ENCODE measurements at places on chromosomes 2 and 18.

DNA sequence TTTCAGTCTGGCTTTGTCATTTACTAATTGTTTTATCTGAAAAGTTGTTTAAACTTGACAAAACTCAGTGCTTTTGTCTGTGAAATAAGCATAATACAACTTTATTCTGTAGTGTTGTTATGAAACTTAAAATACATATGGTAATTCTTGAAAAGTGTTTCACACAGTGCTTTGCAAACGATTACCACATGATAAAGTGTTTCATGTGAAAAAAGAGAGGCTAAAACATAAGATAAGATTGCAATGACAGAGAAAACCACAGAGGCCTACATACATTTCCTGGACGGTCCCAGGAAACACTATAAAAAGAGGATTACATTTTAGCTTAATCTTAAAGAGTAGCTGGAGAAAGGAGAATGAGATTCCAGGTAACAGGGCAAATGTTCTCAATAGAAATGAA, 1934.6 kb upstream of the LRRTM1 start:
- no peak for DNase-seq

GRCh38 chr2:142650601-142651000, 226.9 kb upstream of the KYNU start:
- no peak for DNase-seq

DNA sequence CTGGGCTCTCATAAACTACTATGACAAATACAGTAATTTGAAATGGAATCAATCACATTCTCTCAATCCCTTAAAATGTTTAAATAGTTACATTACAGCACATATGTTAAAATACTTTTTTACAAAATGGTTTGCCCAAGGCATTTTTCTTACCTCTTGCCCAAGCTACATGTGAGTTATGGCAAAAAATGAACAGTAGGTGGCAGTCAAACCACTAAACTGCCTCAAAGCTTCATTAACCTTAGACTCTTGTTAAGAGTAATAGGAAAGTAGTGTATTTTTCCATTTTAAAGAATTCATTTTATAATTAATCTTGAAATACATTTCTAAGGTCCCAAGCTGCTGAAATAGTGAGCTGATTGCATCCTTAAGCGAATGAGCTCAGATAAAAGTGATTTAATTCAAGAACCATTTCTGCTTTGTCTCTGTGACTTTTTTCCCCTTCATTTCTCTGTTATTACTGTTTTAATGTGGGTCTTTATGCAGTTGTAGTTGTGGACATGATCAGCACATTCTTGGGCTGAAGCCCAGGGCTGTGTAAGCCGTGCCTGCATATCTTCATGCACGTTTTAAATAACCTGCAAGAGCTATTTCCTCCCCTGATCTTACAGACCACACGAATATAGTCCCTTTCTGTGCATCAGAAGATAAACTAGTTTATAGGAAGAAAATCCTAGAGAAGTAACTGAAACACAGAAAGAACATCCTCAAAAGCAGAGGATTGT, 311.8 kb downstream of the LNPK start:
- no peak for DNase-seq

GRCh38 chr2:70532244-70532935, 21.2 kb downstream of the TGFA start:
- DNase-seq, result no peak

DNA sequence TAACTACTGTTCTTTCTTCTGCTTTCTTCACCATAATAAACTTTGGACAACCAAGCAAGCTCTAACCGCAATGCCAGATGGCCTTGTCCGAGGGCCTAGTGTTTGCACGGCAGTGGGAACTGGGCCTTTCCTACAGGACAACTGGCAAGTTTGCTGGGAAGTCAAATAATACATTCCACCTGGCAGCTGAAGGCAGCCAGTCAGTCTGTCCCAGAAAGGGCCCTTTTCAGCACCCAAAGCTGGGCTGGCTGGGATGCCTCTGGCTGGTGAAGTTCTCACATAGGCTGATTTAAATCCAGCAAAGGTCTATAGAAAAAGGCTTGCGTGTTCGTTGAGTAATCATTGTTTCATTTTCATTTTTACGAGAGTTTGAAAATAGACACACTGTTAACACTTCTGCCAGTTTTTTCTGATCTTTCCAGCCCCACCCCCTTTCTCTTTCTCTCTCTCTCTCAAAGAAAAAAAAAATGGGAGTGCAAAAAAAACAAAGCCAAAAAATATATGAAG, 110.0 kb upstream of the EPAS1 start:
- DNase-seq, result no peak

DNA sequence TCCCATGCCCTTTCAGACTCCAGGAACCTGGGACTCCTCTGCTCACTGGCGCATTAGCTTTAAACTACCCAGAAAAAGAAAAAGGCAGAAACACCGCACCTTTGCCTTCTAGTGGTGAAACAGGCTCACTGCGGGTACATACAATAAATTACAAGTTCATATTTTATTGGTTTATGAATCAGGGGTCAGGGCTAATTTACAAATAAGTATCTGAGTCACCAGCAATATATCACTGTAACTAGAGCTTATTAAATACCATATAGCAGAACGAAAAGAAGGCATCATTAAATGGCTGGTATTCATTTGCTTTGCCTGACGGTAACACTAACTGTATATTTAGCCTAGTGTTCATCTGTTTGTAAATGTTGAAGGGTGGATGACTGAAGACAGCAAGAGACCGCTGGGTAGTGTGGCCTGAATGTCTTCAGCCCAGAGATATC, 26.9 kb upstream of the DTNB start:
- DNase-seq, result no peak

DNA sequence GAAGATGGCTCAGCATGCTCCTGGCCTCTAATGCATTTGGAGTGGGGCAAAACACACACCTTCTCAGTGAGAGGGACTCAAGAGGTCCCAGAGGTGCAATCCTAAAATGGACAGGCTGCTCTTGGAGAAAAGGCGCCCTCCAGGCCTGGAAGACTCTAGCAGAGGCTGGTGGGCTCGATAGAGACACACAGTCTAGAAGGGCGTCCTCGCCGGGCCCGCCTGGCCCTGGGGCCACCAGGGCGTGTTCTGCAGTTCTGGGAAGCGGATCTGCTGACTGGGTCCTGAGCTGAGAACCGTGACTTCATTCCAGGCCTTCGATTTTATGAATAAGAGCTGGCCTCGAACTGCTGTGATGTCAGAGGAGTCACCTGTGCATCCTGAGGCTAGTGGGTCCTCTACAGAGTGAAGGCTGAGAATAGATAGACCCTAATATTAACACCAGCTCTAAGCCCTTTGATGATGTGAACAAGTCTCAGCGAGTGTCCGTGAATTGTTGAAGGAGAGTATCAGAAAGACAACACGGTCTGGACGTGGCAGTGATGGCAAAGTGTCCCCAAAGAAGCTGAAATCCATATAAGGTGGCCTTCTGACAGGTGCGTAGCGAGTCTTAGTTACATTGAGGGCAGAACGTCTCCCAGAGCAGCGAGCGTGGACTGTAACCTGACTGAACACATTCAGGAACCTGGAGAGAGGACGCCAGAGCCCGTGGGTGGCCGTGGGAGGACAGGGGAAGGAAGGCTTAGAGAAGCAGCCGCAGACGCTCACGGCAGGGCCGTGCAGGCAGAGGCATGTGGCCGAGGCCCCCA, 136.9 kb downstream of the PTGR3 start:
- DNase-seq, result no peak

- DNase-seq, result no peak
Observed at GRCh38 chr2:2901384-2902345, 476.0 kb downstream of the EIPR1 start.

GRCh38 chr2:31469648-31470047, 55.1 kb upstream of the XDH start:
- DNase-seq, result no peak

DNA sequence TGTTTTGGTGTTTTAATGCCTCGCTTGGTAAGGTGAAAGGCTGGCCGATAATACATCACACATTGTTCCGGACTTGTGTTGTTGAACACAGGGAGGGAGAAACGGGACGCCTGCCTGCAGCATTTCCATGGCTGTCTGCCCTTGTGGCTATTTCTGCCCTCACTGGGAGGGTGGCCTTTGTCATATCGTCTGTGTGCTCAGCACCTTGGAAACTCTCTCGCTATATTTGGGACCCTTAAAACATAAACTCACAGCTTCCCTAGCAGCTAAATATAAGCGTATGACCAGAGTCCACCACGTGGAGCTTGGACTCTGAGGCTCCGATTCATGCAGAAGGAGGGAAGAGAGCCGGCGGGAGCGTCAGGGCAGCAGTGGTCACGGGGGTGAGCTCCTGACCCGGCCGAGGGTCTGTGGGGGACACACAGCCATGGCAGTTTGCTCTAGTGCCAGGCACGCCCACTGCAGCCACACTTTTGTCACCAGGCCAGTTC, 111.7 kb downstream of the SH3BP4 start:
- no peak for DNase-seq

GRCh38 chr2:197599285-197599965, 76.0 kb downstream of the RFTN2 start:
- no peak for DNase-seq

- no peak for DNase-seq
Observed at GRCh38 chr2:15334644-15335326, 226.3 kb downstream of the NBAS start.

- no peak for DNase-seq
Observed at GRCh38 chr2:135471106-135471505, 59.9 kb downstream of the ZRANB3 start.

DNA sequence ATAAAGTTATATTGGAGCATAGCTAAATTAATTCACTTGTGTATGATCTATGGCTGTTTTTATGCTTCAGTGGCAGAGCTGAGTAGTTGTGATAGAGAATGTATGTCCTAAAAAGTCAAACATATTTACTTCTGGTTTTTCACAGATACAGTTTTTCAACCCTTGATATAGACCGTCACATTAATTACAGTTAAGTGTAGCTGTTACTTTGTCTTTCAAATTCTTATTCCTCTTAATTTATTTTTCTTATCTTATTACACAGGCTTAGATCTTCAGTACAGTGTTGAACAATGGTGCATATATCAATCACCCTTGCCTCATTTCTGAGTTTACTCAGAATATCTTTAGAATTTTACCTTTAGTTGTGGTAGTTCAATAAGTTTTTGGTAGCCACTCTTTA, 12.2 kb upstream of the CYRIA start:
- DNase-seq, result no peak

- DNase-seq, result no peak
Observed at GRCh38 chr2:64889803-64890202, 99.4 kb upstream of the SLC1A4 start.

DNA sequence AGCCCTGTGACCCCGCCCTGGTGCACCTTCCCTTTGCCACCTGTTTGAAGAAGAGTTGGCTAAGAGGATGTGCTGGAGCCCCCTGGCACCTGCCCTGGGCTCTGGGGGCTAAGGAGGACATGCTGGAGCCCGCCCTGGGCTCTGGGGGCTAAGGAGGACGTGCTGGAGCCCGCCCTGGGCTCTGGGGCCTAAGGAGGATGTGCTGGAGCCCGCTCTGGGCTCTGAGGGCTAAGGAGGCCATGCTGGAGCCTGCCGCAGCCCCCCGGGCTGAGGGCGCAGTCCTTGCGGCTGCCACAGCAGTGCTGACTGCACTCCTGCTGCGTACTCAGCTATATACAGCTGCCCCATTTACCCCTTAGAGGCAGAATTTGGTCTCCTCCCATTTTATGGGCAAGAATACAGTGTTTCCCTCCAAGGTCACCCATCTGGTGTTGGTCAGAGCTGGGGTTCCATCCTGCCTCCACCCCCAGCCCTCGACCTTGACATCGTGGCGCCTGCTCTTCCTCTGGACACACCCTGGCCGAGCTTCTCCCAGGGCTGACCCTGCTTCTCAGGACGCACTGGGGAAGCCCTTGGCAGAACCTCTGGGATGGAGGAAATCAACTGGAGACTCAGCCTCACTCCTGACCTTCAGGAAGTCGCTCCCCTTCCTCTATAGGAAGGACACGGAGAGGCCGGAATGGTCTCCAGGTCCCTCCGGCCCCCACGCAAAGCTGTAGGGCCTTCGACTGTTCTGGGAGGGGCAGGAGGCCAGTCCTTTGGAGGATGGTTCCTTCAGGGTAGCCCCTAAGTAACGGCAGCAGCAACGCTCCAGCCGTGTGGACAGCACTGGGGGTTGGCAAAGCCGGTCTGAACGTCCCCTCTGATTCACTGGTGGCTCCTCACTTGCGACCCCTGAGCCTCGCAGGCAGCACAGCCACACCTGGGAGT, 65.0 kb upstream of the HPCAL1 start:
- no peak for DNase-seq

- no peak for DNase-seq
Observed at GRCh38 chr2:75462721-75463120, 98.0 kb downstream of the EVA1A start.

DNA sequence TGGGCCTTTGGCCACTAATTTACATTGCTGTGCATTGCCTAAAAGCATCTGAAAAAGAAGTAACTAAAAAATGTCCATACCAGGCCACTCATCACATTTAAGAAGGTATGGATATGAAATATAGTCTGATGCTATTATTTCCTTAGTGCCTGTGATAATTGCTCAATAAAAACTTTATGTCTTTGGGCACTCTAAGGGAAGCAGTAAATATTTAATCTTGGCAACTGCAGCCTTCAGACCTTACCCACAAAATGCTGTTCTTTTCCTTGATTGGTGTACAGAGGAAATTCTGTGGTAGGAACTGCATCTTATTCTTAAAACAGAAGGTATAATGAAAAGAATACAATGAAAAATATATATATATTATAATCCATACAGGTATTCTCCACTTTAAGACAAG, 125.8 kb upstream of the RASGRP3 start:
- no peak for DNase-seq

- DNase-seq, result no peak
Observed at GRCh38 chr2:122643725-122644329, 888.4 kb downstream of the TSN start.

GRCh38 chr2:109409321-109410038, 204.3 kb downstream of the SEPTIN10 start:
- DNase-seq, result no peak

- no peak for DNase-seq
Observed at GRCh38 chr18:35201256-35201931, 39.4 kb upstream of the ZNF397 start.

DNA sequence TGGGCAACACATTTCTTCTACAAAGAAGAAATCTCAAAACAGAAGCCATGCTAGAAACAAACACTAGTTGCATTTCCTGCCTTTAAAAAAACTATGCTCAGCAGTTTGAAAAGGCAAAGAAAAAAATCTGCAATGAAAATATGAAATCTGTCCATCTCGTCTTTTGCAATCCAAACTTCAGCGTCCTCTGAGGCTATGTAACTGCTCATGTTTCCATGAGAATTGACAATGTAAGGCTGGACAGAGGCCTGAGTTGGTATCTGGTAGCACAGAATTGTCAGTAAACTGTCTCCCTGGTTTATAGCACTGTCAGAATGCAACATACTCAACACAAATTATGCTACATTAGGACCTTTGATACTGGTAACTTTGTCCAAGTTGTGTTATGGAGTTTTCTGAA, 429.9 kb downstream of the ARHGAP15 start:
- DNase-seq, result no peak

GRCh38 chr2:74406035-74406434, 15.4 kb downstream of the C2orf81 start:
- DNase-seq, result no peak

Measured in stimulated activated CD8-positive, alpha-beta memory T cell treated with anti-CD3 and anti-CD28 coated beads, Interleukin-15, amount 100 ng/mL, for 1 hour (primary cell).